Activated CD4-positive, alpha-beta T cell treated with anti-CD3 and anti-CD28 coated beads for 1 hour (primary cell): ENCODE measurements at places on chromosomes 7 and 10.

- no peak for DNase-seq
Observed at GRCh38 chr7:49618028-49618427, 155.4 kb upstream of the VWC2 start.

DNA sequence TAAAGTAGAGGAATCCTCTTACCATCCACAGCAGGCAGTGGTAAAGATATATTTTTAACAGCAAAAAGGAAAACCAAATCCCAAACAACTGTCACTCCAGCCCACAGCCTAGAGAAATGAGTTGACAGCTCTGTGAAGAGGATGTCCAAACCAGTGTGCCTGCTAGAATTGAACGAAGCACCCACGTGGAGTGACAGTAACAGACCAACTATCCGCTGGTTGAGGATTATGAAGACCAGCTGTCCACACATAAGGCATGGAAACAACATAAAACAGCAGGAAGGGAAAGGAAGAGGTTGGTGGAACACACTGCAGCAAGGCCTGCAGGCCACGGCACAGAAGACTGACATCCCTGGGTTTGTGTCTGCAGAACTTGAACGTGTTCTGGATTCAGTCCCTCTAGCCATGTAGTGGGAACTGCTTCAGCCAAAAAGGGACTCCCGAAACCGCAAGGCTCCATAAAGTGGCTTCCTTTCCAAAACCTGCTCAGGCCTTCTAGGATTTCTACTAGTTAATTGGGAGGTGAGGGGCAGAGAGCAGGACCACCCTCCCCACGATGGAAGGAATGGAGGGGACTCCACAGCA is 324.4 kb downstream of the BICC1 start:
- DNase-seq = no peak

- no peak for DNase-seq
Observed at GRCh38 chr10:61896854-61897661, 4.4 kb upstream of the ARID5B start.

DNA sequence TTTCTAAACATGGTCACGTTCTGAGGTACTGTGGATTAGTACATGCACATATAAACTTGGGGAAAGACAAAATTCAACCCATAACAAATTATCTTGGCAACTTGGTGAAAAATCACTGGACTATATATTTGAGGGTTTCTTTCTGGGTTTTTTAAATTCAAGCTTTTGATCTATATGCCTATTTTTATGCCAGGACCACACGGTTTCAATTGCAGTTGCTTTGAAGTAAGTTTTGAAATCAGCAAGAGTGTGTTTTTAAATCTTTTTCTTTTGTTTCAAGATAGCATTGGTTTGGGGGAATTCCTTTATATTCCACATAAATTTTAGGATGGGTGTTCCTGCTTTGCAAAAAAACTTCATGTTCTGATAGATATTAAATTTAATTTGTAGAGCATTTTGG is 406.4 kb upstream of the VWC2 start:
- no peak for DNase-seq

- no peak for DNase-seq
Observed at GRCh38 chr7:41487229-41487940, 215.5 kb downstream of the INHBA start.

DNA sequence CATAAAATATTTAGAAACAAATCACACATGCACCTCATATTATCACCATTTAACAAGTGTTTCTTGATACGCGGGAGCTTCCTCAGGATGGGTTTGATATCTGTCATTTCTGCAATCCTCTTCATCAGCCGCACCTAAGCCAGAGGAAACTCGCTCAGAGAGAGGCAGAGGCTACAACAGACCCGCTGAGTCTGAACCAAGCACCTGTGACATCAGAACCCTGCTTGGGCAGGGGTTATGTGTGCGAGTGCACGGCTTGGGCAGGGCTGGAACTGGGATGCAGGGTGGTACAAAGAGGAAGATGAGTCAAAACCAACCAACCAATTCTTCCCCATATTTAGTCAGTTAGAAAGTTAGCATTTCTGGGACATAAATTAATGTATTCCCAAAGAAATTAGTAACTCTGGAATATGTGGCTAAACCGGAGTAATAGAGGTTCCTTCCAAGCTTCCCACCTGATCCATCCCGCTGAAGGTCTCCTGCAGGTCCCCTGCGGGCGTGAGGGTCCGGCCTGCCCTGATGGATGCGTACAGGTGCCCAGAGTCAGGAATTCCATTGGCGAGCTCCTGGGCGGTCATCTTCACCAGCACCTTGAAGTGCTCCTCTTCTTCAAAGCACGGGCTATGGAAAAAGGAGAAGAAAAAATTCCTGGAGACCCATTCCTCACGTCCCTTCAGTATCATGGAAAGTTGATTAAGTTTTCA is 25.3 kb downstream of the PITRM1 start:
- no peak for DNase-seq

- DNase-seq = no peak
Observed at GRCh38 chr7:148397985-148398384, 192.6 kb upstream of the C7orf33 start.

DNA sequence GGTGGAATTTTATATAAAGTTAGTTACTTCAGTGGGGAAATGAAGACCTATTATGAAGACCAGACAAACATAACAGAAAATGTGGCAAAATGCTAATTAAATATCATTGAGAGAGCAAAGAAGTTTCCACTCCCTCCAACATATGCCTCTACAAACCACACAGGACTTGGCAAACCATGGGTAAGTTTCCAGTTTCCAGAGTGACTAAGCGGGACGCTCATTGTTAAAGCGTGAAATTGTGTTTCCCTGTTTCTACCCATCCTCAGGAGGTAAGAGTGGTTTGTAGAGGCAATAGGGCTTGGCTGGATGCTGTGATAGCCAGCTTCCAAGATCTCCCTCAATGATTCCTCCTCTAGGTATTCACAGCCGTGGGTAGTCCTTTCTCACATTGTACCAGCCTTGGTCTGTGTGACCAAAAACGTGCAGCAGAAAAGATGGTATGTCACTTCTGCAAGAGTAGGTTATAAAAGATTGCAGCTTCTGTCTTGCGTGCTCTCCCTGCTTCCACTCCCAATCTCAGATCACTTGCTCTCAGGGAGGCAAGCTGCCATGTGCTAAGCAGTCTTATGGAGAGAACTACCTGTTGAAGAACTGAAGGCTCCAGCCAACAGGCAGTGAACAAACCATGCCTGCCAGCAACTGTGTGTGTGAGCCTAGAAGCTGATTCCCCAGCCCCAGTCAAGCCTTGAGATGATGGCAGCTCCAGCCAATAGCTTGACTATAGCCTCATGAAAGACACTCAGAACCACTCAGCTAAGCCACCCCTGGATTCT is 35.7 kb downstream of the CBX3 start:
- DNase-seq = no peak

- no peak for DNase-seq
Observed at GRCh38 chr10:74371696-74372095, 220.7 kb downstream of the ADK start.

DNA sequence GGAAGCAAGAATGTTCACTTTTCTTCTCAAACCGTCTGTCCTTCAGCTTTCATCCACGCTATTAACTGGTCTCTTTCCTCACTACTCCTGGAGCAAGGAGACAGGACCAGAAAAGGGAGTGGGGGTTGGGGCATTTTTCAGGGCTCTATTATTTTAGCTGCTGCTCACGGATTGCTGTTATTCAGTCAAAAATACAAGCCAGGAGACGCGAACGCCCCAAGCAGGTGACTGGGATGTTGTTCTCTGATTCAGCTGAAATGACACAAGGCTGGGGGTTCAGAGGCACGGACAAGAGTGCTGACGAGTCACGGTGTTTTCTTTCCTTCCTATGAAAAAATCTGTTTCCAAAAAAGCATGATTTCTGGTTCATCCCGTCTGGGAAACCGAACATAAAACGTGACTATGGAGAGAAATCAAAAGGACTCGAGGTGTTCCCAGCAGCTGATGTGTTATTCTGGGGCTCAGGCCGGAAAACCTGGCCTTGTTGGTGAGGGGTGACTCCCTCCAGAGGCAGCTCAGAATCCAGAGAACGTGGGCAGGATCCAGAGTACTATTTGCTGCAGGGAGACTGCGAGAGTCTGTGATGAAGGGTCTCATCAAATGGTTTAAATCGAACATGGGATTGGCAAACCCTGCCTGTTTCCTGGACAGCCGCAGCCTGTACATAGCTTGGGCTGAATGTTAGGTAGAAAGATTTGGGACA is 3.5 kb upstream of the INHBA start:
- no peak for DNase-seq
